ENCODE measurements at places on chromosomes 4 and X.

DNA sequence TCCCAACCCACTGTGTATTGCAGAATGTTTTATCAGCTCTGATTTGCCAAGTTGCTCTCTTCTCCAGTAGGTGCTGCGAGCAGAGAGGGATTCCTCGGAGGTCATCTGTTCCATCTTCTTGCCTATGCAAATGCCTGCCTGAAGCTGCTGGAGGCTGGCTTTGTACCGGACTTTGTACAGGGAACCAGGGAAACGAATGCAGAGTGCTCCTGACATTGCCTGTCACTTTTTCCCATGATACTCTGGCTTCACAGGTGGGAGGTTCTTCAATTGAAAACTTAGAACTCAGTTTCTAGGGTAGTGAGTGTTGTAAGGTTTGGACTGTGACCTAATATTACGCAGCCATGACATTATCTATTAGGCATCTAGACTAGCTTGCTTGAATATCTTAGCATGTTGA lies 24.9 kb downstream of the AR start:
- no peak for DNase-seq

DNA sequence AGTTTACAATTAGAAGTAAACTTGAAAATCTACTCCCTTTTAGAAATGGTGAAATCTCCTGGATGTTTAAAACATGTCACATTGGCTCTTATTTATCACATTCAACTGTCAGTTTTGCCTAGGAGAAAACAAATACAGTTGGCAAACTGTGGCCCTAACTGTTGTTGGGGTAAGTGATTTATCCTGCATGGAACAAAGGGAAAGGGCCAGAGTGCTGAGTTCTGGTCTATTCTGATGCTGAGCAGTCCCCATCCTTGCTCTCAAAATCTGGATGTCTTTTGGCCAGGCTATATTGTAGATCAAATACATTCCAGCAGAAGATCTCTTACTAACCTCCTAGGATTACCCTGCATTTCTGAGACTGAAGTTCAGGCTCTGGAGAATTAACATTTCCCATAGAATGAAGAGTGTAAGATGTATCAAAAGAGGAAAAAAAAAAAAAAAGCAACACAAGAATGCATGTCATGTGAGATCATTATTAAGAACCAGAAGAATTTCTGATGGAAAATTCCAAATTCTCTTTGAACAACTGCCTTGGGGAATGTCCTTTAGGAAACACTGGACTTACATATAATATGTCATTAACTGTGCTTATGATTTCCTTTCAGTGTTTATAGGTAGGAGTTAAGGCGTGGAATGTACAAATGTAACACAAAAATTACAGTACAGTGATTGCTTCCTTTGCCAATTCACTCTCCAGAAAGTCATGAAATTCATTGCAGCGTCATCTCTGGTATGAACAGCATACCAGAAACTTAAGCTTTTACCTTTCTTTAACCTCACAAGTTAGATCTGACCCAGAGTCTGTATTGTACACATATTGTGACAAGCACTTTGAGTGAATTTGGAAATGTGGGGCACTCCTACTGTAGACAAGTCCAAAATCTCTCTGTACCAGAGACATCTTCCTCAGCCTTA lies 1012.5 kb upstream of the LCORL start:
- DNase-seq = no peak

GRCh38 chrX:129653971-129654651 lies 645 bp downstream of the APLN start:
- peak; percentile 27 for DNase-seq

GRCh38 chrX:153365670-153366069 lies 31.7 kb downstream of the ZNF275 start:
- DNase-seq = no peak

GRCh38 chr4:111678479-111678878 lies 466.8 kb upstream of the FAM241A start:
- no peak for DNase-seq

DNA sequence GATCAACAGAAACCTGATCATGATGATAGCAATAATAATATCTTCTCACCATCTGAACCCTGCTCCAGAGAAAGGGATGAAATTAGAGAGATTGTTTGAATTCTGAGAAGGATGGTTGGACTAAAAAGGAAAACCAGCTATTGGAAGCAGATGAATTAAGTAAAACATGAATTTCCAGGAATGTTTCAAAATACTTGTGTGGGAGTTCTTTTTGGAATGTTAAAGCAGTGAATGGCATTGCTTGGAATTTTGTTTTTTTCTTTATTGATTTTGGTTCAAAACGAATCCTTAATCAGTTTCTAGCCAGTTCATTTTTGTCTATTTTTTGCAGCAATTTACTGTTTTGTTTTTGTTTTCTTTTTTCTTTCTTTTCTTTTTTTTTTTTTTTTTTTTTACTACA lies 150.3 kb downstream of the NHS start:
- DNase-seq = no peak

DNA sequence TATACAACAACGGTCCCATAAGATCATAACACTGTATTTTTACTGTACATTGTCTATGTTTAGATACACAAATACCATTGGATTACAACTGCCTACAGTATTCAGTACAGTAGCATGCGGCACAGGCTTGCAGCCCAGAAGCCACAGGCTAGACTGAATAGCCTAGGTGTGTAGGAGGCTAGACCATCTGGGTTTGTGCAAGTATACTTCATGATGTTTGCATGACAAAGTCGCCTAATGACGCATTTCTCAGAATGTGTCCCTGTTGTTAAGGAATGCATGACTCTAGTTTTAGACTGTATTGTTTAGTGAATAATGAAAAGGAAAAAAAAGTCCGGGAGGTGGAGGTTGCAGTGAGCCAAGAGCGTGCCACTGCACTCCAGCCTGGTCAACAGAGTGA lies 56.5 kb upstream of the C4orf50 start:
- no peak for DNase-seq

DNA sequence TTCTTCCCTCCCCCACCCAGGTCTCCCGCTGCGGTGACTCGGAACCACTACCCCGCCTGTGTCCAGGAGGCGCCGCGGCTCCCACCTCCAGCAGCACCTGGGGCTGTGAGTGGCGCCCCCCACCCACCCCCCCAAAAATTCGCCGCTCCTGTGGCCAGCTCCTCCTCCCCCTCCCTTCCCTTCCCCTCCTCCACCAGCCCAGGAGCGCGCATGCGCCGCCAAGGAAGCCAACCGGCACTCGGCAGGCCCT lies 278 bp downstream of the CLOCK start:
- DNase-seq = no peak

DNA sequence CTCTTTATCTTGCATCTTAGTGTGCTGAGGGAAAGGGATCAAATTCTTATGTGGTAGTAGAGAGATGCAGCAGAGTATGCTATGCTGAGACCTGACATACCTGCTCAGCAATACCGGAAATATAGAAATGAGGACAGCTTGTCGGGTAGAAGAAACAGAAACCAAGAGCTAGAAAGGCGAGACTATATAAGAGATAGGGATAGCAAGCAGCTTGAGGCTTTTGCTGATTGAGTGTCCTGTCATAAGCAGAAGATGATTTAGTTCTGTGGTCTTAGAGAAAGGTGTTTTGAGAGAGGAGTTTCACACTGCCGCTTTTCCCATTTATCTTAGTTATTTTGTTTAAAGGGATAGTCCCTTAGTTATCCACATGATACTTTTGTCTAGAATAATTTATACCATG lies 31.7 kb downstream of the USP9X start:
- no peak for DNase-seq

GRCh38 chrX:37578045-37578444 lies 6.6 kb downstream of the LANCL3 start:
- no peak for DNase-seq

Measured in neural crest cell (in vitro differentiated cells).